Eye (tissue), 1 donor: ENCODE measurements at places on chromosomes 1 and 21.

DNA sequence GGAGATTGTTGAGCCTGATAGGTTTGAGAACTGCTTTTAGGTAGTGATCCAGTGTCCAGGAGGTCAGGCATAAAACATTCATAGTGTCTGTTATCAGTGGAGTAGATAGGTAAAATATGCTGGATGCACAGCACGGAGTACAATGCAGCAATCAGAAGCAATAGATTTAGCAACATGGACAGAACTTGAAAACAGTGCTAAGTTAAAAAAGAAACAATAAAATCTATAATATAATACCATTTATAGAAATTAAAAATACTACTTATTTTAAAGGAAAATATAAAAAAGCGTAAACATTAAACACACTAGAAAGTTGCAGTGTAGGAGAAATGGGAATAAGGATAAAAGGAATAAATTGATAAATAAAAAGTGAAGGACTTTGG lies 3.4 kb upstream of the TAF13 start:
- DNase-seq, result no peak

DNA sequence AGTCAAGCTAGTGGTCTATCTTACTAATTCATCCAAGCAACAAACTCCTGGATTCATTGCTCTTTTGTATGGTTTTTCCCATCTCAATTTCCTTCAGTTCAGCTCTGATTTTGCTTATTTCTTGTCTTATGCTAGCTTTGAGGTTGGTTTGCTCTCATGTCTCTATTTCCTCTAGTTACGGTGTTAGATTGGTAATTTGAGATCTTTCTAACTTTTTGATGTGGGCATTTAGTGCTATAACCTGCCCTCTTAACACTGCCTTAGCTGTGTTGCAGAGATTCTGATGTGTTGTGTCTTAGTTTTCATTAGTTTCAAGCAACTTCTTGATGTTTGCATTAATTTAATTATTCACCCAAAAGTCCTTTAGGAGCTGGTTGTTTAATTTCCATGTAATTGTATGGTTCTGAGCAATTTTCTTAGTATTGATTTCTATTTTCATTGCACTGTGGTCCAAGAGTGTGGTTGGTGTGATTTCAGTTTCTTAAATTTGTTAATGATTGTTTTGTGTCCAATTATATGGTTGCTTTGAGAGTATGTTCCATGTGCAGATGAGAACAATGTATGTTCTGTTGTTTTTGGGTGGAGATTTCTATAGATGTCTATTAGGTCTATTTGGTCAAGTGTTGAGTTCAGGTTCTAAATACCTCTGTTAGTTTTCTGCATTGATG lies 154.6 kb downstream of the PLPPR5 start:
- no peak for DNase-seq

DNA sequence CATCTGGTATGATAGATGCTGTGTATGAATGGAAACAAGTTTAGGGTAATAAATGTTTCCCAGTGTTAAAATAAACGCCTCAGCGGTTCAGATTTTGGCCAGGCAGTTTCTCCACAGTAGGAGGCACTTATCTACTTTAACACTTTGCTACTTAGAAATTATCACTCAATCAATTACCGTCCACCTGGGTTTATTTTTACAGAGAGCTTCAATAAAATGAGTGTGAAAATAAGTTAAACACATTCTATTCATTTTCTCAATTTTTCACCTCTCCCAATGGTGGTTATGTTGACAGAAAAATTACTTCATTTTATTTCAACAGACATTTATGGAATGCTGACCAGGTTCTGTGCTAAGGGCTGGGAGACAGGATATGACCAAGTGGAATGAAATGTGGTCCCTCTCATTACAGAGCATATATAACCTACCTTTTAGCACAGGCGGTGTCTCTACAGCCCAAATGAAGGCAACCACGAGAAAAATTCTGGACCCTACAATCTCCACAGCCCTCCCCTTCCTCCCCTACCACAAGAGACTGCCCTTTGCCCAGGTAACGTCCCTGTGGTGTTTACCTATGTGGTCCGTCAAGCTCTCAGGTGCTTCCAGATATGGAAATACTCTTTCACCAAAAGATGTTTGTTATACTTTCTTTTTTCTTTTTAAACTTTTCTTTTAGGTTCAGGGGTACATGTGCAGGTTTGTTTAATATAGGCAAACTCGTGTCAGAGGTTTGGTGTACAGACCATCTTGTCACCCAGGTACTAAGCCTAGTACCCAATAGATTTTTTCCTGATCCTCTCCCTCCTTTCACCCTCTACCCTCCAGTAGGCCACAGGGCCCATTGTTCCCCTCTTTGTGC lies 105.5 kb downstream of the HLCS start:
- DNase-seq, result no peak

DNA sequence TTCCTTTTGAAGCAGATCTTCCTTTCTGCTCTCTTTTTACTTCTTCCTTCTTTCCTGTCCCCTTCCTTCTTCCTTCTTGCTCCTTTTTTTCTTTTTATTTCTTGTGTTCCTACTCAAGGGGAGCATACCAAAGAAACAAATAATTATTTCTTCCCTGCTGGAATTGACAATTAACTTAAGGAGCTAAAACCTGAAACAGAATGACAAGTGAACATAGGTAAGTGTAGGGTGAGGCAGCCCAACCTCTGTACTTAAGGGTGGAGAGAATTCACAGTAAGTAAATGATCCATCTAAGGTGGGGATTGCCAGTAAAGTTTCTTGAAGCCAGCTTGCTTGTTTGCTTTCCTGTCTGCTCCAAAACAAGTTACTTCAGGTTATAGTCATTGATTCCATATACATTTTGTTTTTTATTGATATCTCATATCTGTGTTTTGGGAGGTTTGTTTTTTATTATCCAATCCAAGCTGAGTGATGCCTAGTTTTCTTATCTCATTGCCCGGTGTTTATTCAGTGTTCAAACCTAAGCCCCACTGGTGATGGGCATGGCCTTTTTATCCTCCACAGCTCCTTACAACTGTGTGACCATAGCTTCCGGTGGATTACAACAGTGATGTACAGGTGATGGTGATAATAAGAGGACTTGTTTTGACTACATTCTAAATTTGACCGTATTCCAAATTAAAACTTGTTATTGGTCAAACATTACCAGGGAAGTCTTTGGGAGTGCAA lies 133.2 kb upstream of the IVNS1ABP start:
- DNase-seq, result no peak
